Fibroblast of lung (primary cell): ENCODE measurements at places on chromosomes 12 and 14. TPM values are rescaled to one million over a fixed set of nuclear protein-coding genes. Genes with fewer than 3 reads are reported as not detected.

Gene FGD6
- total RNA-seq = 3.3 and 5.6 TPM in 2 replicates

Gene SMIM41
- total RNA-seq = 2.0 and 2.1 TPM in 2 replicates

Gene TAS2R30
- 2.6 and 4.0 TPM in 2 replicates for total RNA-seq

Gene KIF26A
- under 0.01 and 2.0 TPM in 2 replicates for total RNA-seq

Gene FITM1
- under 0.01 TPM in 1 of 2 replicates, not detected in the other for total RNA-seq

Gene NRXN3
- 0.51 and 0.83 TPM in 2 replicates for total RNA-seq
